Natural killer cell treated with Interleukin-12 subunit alpha and Interleukin-12 subunit beta and Interleukin-15 and Interleukin-18, amount 100 ng/mL, for 72 hours (primary cell): ENCODE measurements at places on chromosomes 1 and 21. TPM values are rescaled to one million over a fixed set of nuclear protein-coding genes. Genes with fewer than 3 reads are reported as not detected.
A peak's percentile ranks its signal among the peaks of the same experiment; 100 is the strongest.

The KDM5B gene
- total RNA-seq: 150 TPM

GRCh38 chr1:197915260-197915861, 1.8 kb upstream of the LHX9 start:
- DNase-seq: no peak
- H3K36me3 ChIP-seq: peaks cover 5% of the 10 kb centered on the region

GRCh38 chr1:11594222-11594621, 60.0 kb downstream of the FBXO2 start:
- no peaks in the 10 kb centered on the region for H3K4me1 ChIP-seq
- no peak for DNase-seq
- peaks cover 24% of the 10 kb centered on the region for H3K27me3 ChIP-seq

DNA sequence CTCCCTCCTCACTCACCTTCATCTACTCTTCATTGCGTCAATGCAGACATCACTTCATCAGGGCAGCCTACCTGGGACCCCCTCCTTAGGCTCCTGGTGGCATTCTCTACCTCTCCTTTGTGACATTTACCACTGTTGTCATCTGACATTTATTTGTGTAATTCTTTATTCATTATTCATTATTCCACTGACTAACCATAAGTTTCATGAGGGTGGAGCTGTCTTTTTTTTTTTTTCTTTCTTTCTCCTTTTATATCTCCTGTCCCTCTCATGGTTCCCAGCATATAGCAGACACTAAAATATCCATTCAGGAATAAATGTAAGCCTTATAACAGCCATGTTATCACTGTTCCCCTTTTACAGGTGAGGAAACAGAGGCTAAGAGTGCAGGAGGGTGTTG, 126.8 kb downstream of the KAZN start:
- H3K36me3 ChIP-seq: no peaks in the 10 kb centered on the region
- H3K4me3 ChIP-seq: no peak overlapping the region
- no peaks in the 10 kb centered on the region for H3K4me1 ChIP-seq
- no peak overlapping the region for H3K27ac ChIP-seq

GRCh38 chr1:224357626-224358124, 996 bp downstream of the CNIH4 start:
- DNase-seq: no peak
- no peaks in the 10 kb centered on the region for H3K27me3 ChIP-seq
- peaks cover 12% of the 10 kb centered on the region for H3K36me3 ChIP-seq
- peaks cover 45% of the 10 kb centered on the region for H3K4me1 ChIP-seq
- peak overlapping the region; percentile 99 for H3K4me3 ChIP-seq
- H3K27ac ChIP-seq: peak overlapping the region; percentile 87

- H3K36me3 ChIP-seq: no peaks in the 10 kb centered on the region
- no peaks in the 10 kb centered on the region for H3K27me3 ChIP-seq
- peaks cover 5% of the 10 kb centered on the region for H3K4me1 ChIP-seq
- no peak overlapping the region for H3K27ac ChIP-seq
- no peak overlapping the region for H3K4me3 ChIP-seq
Measured at GRCh38 chr1:210540288-210540687, 211.6 kb downstream of the HHAT start.

- peaks cover 33% of the 10 kb centered on the region for H3K4me1 ChIP-seq
- DNase-seq: no peak
- H3K27me3 ChIP-seq: no peaks in the 10 kb centered on the region
- H3K4me3 ChIP-seq: peak overlapping the region; percentile 98
- peaks cover 40% of the 10 kb centered on the region for H3K36me3 ChIP-seq
- H3K27ac ChIP-seq: peak overlapping the region; percentile 97
Measured at GRCh38 chr1:25246600-25247023, 642 bp downstream of the RSRP1 start.
